ENCODE measurements at places on chromosomes 7 and 10.

- peak; percentile 27 for DNase-seq
Observed at GRCh38 chr7:120740348-120740747, 117.6 kb downstream of the TSPAN12 start.

DNA sequence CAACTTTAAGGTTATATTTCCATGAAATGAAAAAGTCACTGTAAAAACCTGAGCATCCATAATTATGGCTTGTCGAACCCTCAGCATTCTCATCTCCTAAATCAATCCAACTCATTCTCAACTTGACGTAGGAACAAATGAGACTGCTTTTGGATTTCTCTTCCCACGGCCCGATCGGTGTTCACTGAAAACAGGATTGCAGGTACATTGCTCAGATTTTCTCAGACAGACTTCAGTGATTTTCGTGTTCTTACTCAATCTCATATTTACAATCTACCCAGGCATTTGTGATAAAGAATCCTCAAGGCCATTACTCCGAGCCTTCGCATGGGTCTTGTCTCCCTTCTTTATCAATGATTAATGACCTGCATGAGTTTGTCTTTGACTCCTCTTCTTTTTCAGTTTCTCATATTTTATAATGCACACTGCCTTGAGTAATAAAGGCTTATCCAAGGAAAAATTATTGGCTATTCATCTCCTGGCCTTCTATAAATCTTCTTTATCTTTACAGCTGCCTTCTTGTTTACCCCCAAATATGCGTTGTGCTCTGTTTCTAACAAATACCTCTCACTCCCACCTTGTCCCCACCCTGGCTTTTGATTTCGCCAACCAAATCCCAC is 90.4 kb upstream of the MYO3A start:
- no peak for DNase-seq

DNA sequence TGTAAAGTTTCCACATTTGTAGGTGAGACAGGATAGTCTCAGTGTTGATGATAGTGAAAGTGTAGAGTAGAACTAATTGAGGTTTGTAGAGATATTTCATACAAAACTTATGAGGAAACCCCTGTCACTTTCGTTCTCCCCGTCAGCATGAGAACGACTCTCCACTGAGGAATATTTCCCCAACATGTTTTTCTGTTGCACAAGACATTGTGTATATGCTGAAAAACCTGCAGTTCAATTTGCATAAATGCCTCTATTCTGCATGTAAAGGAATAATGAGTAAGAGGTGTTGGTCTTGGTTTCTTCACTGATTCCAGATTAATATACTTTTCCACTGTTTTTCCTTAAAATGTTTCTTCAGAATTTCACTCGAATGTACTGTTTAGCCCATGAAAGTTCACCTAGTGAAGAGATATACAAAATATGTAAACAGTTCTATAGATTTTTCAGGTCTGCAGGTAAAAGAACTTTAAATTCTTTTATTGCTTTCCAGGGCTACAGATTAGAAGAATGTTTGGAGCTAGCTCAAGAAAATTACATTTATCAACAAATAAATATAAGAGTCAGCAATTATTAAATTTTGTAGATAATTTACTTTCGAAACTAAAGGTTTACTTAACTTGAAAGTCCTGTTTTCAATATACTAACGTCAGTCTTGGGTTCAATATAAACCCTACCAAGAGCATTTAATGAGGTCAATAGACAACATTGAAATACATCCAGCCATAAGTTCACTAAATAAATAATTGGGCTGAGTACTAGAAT is 37.2 kb downstream of the HEPACAM2 start:
- DNase-seq, result no peak

DNA sequence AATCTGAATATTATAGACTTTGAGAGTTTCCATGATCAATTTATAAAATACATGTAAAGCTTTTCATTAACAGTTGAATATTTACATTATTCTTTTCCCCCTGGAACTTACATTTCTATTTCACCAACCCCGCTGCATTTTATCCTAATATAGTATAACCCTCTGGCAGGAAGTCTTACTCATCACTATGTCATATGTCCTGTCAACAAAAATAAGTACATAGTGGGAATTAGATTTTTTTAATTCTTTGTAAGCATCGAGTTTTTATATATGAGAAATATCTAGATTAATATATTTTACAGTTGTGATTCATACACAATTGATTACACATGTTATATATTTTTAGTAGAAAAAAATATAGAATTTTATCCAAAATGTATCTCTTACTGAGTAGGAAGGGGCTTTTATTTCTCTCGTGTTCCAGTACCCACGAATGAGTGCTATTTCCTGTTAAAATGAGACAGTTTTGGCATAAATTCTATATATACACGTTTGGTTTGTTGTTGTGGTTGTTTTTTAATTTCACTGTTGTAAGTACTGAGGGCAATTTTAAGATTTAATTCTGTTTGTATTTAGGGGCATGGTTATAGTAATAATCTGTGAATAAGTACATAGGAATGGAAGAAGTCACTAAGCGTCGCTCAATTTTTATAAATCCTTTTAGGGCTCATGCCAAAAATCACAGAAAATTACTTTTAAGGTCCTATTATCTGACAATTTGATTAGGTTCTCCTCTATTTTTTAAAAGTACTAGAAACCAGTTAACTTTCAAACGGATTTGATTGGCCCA is 87.1 kb downstream of the HECW1 start:
- DNase-seq, result no peak

- DNase-seq, result no peak
Observed at GRCh38 chr10:81847675-81848074, 27.3 kb upstream of the NRG3 start.

DNA sequence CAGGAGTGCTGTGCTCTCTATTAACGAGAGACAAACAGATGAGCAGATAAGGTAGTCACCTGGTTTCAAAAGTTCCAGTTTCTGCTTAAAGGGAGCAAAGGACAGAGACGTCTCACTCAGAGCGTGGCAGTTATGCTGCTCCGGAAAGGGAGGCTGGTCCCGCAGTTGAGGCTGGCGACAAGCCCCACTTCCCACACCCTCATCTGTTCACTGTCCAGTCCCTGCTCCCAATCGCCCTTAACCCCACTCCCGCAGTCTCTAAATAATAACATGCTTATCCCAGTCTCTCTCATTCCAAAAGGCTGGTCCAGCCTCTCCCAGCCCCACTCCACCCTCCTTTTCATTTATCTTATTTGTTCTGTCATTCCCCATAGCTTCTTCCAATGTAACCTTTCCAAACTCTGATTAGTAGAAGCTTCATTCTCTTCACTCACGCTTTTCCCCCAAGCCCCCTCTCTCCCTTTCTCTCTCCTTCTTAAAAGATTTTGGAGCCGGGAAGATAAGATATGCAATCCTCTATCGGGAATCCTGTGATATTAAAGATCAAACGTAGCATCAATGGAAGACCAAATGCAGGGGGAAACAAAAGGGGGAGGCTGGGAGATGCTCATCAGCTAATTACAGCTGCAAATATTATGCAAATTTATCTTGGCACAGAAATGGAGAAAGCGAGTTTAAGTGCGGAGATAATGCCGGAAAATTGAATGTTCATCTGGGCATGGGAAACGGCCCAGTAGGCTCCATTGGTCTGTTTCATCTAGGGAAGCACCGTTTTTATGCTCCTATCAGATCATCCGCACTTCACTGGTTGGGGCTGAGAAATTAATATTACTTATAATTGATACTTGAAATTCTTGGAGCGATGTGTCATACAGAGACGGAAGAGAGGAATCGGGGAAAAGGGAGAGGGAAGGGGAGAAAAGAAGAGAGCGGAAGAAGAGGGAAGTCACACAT is 16.3 kb upstream of the GATA3 start:
- DNase-seq, result no peak

- peak; percentile 80 for DNase-seq
Observed at GRCh38 chr10:79422178-79422892, 23.1 kb downstream of the ZCCHC24 start.

DNA sequence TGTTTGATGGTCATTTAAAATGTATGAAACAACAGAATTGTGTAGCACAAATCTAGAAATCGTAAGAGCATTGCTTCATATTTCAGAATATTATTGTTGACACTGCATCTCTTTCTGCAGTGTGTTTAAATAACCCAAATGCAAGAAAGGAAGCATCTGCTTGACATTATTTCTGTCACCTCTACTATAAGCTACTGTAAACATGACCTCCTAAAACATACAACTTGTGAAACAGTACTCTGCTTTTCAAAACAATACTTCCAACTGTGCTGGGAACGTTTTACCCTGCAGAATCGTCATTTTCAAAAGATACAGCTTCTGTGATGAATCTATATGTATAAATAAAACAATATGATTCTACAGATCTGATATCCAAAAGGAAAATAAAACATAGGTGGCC is 82.0 kb downstream of the RNF133 start:
- no peak for DNase-seq

GRCh38 chr10:29691564-29692072 is 56.8 kb upstream of the SVIL start:
- no peak for DNase-seq

- no peak for DNase-seq
Observed at GRCh38 chr10:61487506-61487905, 34.3 kb upstream of the TMEM26 start.

DNA sequence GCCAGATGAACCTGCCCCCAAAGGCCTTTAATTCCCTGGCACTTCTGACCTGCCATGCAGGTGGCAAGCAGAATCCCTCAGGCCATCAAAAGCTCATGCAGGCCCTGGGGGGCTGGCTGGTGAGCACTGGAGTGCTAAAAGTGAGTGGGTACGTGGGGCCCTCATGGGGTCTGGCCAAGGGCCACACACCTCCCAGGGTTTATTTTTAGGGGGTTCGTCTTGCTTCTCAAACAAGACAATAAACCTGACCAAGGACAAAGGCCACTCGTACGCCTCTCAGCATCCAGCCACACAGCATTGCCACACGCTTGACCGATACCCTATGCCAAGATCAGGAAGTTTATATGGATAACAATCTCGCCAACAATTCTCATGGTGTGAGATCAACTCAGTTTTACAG is 33.1 kb upstream of the DOCK1 start:
- no peak for DNase-seq

DNA sequence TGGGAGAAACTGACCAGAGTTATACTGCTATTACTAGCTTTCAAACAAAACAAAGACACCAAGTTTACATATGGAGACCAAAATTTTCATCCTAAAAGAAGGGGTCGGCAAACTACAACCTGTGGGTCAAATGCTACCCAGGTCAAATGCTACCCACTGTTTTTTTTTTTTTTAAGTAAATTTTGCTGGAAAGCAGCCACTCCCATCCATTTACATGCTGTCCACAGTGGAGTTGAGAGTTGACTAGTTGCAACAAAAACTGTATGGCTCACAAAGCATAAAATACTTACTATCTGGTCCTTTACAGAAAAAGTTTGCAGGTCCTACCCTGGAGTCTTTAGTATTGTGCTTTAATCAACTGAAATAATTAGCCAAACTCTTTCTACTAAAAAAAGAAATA is 91.4 kb downstream of the SIRT1 start:
- DNase-seq, result no peak

DNA sequence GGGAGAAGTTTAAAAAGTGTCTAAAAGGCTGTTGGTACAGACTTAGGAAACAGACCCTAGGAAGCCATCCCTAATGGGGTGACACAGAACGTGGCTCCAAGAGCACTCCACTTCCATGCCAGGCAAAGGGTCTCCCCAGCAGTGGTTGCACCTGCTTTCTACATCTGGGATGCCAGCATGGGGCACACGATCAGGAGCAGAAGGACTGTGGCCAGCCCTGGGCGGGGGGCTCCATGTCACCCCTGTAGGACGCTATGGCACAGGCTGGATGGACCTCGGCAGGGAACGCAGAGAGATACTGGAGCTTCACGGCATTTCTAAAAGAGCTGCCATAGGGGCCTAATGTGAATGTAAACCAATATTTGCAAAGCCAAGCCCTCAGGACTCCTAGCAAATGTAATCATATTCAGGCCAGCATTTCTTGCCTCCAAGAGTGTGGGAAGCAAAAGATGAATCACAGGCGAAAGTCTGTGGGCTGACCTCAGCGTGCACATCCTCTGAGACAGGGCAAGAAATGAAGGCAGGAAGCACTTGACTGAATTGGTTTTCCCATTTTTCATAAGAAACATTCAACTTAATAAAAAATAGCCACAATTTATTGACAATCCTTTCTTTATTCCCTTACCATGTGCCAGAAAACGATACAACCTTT is 93.9 kb downstream of the ATXN7L1 start:
- DNase-seq, result peak; percentile 84

DNA sequence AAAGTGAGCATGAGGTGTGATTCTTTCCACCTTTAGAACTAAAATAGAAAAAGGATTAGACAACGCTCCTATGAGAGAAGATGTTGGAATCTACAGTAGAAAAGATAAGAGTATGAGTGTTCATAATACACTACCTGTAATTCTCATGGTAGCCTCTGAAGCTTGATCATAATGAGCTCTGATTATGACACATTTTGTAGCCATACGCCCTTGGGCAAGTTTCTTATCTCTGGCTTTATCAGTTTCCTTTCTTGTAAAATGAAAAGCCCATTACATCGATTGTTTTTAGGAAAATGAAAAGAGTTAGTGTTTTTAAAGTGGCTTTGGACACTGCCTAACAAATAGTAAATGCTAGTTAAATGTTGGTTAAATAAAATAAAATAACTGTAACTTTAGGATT is 22.4 kb upstream of the PRSS58 start:
- DNase-seq, result no peak

GRCh38 chr10:8066124-8066523 is 11.6 kb downstream of the GATA3 start:
- DNase-seq, result no peak

All from astrocyte of the cerebellum (primary cell).